Activated CD4-positive, alpha-beta T cell treated with anti-CD3 and anti-CD28 coated beads, Interleukin-2, amount 50 U/mL, for 24 hours (primary cell): ENCODE measurements at places on chromosomes 1 and 21.

DNA sequence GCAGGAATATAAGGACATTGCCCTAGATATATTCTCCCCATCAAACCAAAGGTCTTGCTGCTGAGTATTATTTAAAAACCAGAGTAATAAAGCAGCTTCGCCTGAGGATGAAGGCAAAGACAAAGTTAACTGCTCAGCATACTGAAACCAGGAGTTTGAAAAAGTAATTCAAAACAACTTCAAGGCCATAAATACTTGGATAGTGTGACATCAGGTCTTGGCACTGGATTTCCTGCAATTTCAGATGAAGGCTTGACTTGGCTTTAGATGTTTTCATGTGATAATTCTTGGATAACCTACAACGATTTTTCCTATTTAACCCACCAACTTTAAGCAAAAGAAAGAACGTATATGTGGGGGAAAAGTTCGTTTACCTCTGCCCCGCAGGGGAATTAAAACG is 10.6 kb downstream of the SOD1 start:
- DNase-seq = no peak

DNA sequence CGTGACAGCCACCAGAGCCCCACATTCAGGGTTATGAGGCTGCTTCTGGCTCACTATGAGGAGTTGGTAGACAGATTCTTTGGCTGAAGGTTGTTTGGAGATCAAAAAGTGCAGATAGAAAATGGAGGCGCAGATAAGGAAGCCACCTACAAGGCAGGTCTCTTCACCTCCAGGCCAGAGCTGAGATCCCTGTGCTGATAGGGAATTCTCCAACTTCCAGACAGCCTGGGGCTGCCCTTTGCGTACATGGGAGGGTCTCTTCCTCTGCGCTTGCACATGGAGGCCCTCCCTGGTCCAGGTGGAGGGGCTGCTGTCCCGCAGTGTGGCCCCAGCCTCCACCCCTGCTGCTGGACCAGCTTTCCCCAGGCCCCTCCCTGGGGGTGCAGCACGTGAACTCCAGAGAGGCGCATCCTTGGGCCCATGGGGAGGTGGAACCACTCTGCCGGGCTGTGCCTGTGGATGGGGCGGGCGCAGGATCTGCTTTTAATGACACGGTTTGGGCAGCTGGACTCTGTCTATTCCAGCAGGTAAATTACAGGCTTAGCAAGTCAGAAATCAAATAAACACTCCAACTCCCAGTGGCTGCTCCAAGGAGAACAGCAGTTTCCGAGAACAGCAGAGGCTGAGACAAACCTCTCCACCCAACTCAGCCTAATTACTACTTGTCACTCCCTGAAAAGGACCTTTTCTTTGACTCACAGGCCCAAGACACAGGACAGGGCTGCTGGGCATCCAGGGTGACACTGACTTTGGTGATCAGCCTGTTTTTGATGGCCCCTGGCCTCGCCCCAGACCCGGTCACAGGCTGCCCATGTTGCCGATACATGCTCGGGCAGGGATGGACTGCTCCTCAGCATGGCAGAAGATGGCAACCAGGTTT is 12.4 kb downstream of the OXCT2 start:
- DNase-seq = no peak

DNA sequence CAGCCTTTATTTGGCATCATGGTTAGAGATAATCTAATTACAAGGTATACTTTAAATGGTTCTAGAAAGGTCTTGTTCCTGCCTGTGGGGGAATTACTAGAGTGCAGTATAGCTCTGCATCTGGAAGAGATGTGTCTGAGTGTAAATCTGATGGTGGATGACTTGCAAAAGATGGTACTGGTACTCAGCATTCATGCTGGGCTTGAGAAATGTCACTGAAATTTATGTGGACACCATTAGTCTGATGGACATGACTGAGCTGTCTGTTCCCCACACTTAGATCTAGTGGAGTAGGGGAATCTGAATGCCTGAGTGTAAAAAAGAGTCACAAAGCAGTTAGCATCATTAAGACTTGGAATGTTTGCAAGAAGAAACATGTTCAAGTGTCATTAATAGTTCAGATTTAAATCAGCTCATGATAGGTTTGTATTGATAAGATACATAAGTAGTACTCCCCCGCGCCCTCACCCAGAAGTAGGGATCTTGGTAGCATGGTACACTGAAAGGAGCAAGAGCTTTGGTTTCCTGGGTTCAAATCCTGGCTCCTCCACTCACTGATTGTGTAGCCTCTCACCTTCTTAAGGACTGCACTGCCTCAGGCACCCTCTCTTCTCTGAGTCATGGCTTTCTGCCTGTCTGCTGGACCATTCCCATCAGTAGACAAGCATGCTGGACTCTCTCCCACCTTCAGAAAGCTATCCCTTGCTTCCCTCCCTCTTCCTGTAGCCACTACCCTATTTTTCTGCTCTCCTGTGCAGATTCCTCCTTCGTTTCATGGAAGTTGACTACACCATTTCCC is 292.9 kb downstream of the NFIA start:
- DNase-seq = no peak

GRCh38 chr1:13782634-13783360 is 82.8 kb downstream of the PRDM2 start:
- DNase-seq = no peak

- no peak for DNase-seq
Observed at GRCh38 chr1:180920702-180921101, 8.0 kb downstream of the KIAA1614 start.

DNA sequence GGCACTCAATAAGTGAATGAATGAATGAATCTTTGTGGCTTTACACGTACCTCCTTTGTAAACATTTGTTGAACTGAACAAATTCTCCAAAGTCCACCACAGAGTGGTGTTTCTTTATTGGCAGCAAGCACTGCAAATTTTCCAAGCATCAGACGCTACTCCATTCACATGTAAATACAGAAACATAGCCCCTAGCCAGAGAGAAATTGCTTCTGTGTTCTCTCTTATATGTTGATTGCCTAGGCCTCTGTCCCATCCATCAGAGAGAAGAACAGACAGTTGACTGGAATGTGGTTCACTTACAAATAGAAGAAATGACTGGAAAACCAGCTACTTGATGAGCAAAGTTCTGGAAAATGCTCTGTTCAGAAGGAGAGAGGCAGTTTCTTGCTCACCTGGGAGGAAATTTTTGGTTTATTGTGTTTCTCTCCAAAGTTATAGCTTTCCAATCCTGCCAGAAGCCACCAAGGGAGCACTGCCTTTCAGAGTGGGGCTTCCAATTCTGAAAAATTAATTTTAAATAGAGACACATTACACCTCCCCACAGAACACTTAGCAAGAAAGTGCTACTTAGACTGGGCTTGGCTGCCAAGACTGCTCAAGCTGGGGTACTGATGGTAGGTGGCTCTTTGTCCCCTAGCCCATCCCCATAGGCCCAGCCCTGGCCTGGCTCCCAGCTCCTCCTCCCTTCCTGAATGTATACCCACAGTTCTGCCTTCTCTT is 18.1 kb upstream of the KIRREL1 start:
- no peak for DNase-seq

GRCh38 chr1:246631426-246631825 is 65.2 kb downstream of the CNST start:
- no peak for DNase-seq
